ENCODE measurements at places on chromosomes 7 and 10.
A peak's percentile ranks its signal among the peaks of the same experiment; 100 is the strongest.

GRCh38 chr7:91397096-91397495, 132.9 kb downstream of the FZD1 start:
- H3K27me3 ChIP-seq, result no peaks in the 10 kb centered on the region
- no peaks in the 10 kb centered on the region for H3K4me1 ChIP-seq
- DNase-seq, result no peak

DNA sequence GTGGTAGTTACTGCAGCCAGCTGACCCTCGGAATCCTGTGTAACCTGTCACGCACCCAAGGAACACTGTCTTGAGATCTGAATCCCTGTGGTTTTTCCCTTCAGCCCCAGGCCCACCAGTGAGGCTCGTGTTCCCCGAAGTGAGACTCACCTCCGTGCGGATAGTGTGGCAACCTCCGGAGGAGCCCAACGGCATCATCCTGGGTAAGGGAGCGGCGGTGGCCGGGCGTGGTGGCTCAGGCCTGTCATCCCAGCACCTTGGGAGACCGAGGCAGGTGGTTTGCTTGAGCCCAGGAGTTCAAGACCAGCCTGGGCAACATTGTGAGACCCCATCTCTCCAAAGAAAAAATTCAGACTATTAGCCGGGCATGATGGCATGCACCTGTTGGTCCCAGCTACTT, 549.9 kb upstream of the FOXK1 start:
- no peaks in the 10 kb centered on the region for H3K27me3 ChIP-seq
- no peak for DNase-seq
- H3K4me1 ChIP-seq, result no peaks in the 10 kb centered on the region
- H3K4me3 ChIP-seq, result no peak overlapping the region
- H3K27ac ChIP-seq, result no peak overlapping the region
- peaks cover 10% of the 10 kb centered on the region for H3K36me3 ChIP-seq

DNA sequence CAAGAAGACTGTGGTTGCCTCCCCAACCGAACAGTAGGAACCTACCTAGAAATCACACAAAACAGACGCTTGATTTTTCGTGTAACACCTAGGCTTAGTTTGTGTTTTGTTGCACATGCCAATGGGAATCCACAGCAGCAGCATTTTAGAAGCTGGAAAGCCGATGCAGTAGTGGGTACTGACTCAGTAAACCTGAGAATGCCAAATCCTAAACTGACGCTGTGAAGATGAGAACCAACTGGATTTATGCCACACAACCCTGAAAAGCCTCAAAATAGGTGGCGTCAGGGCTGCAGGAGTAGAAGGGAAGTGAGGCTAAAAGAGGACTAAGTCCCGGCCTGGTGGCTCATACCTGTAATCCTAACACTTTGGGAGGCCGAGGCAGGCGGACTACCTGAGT, 162.5 kb downstream of the REEP3 start:
- H3K4me3 ChIP-seq, result no peak overlapping the region
- no peak for DNase-seq
- no peaks in the 10 kb centered on the region for H3K36me3 ChIP-seq
- H3K4me1 ChIP-seq, result peaks cover 23% of the 10 kb centered on the region

DNA sequence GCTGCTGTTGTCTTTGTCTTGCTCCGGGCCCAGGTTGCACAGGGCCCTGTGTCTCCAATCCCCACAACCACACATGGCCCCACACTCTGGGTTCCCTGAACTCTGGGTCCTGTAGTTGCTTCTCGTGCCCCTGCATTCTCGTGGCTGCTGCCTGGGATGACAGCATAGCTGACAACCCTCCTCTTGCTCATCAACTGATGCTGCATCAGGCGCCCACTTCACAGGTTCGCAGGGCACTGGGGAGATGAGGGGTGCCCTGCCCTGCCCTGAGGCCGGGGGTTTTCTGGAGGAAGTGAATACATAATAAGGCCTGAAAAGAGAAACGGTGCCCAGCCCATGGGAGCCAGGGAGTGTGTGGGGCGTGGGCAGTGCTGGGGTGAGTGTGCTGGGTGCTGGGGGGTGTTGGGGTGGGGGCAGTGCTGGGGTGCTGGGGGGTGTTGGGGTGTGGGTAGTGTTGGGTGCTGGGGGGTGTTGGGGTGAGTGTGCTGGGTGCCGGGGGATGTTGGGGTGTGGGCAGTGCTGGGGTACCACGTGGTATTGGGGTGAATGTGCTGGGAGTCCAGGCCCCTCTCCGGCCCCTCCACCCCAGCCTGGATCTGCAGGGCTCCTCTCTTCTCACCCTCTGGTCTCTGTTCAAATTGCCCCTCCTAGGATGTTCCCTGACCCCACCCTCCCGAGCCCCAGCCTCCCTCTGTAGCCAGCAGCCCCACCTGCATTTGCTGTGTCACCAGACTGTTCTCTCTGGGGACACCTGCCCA, 2.0 kb upstream of the MTG1 start:
- no peak for DNase-seq
- H3K27ac ChIP-seq, result no peak overlapping the region
- H3K4me3 ChIP-seq, result no peak overlapping the region
- peaks cover 17% of the 10 kb centered on the region for H3K4me1 ChIP-seq
- no peaks in the 10 kb centered on the region for H3K27me3 ChIP-seq

GRCh38 chr10:80457554-80458262, 3.6 kb downstream of the TSPAN14 start:
- H3K27me3 ChIP-seq, result no peaks in the 10 kb centered on the region
- H3K27ac ChIP-seq, result peak overlapping the region; percentile 90
- peaks cover 75% of the 10 kb centered on the region for H3K4me1 ChIP-seq
- H3K36me3 ChIP-seq, result peaks cover 13% of the 10 kb centered on the region
- DNase-seq, result no peak

- no peak for DNase-seq
- peak overlapping the region; percentile 46 for H3K4me3 ChIP-seq
- peaks cover 3% of the 10 kb centered on the region for H3K27me3 ChIP-seq
- H3K36me3 ChIP-seq, result peaks cover 43% of the 10 kb centered on the region
- H3K27ac ChIP-seq, result peak overlapping the region; percentile 74
Measured at GRCh38 chr10:93422118-93422517, 60.0 kb downstream of the MYOF start.

DNA sequence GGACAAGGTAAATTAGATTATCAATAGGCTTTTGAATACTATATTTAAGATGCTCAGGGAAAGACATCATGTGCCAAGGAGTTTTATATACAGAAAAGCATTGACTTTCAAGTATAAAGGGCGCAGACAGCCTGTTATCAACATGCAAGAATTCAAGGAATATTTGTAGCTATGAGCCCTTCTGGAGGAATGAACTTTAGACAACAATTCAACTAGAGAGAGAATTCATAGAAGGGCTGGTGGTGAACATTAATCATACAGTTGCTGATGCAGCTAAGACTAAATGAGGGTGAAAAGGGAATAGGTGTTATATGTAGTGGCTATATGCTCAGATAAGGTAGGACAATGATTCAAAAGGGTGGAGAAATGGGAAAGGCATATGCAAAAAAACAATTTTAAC, 41.2 kb downstream of the AOAH start:
- H3K27me3 ChIP-seq, result no peaks in the 10 kb centered on the region
- H3K36me3 ChIP-seq, result no peaks in the 10 kb centered on the region
- no peak for DNase-seq
- no peak overlapping the region for H3K27ac ChIP-seq
- H3K4me3 ChIP-seq, result no peak overlapping the region

- no peak overlapping the region for H3K27ac ChIP-seq
- H3K4me1 ChIP-seq, result peaks cover 10% of the 10 kb centered on the region
- DNase-seq, result no peak
Measured at GRCh38 chr7:99733448-99733847, 1.5 kb downstream of the CYP3A7 start.

DNA sequence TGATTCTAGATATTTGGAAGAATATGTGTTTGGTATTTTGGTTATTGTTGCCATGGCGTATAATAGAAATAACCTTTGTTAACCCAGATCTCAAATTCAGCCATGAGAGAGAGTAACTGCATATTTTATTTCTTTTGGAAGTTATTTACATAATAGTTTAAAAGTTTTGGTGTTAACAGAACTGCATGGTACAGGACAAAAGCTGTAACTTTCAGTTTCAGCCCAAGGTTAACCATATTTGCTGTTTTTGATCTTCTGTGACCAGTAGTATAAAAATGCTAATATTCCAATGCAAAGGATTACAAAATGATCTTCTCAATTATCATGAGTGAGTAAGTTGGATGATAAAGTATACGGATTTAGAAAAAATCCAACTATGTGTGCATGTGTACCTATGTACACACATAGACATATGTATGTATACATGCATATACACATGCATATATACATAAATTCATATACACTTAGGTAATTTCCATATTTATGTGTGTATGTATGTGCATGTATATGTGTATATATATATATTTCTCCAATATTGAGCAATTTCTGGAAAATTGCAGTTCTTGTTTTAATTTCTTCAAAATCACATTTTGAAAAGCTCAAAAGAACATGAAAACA, 38.0 kb upstream of the PIP4K2A start:
- H3K4me3 ChIP-seq, result no peak overlapping the region
- no peaks in the 10 kb centered on the region for H3K36me3 ChIP-seq
- H3K27ac ChIP-seq, result no peak overlapping the region
- H3K27me3 ChIP-seq, result peaks cover 5% of the 10 kb centered on the region
- H3K4me1 ChIP-seq, result no peaks in the 10 kb centered on the region

DNA sequence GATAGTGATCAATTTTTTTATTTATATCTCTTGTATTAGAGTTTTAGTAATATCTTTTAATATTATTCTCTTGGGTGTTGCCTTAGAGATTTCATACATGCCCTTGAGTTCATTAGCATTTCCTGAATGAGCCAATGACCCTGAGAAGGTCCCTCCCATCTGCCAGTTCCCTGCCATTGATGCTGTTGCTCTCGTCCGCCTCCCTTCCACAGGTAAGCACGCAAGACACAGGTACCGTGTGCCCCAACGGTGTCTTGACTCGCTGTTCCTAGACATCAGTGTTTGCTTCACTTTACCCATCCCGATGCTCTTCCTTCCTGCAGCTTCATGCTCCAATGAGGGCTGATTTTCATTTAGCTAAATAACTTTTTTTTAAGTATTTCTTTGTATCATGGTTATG, 19.7 kb upstream of the PWWP2B start:
- H3K27ac ChIP-seq, result no peak overlapping the region
- peaks cover 23% of the 10 kb centered on the region for H3K27me3 ChIP-seq
- H3K4me1 ChIP-seq, result peaks cover 10% of the 10 kb centered on the region
- no peak overlapping the region for H3K4me3 ChIP-seq
- no peak for DNase-seq
- H3K36me3 ChIP-seq, result no peaks in the 10 kb centered on the region

DNA sequence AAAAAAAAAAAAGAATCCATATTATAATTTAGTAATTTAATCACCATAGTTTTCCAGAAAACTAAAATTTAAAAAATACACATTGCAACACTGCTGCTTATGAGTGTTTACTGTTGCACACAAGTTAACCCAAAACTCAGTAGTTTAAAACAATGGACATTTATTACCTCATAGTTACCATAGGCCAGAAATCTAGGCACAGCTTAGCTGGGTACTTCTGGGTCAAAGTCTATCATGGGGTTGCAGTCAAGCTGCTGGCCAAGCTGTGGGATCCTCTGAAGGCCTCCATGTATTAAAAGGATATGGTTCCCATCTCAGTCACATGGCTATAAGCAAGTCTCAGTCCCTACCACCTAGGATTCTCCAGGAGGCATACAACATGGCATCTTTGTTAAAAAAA, 83.6 kb downstream of the ZFAND4 start:
- no peak overlapping the region for H3K27ac ChIP-seq
- H3K27me3 ChIP-seq, result no peaks in the 10 kb centered on the region
- H3K4me3 ChIP-seq, result no peak overlapping the region

GRCh38 chr10:27998954-27999275, at the start of gene ODAD2:
Gene ODAD2, minus strand, starts transcription at chr10:27999079. Its CDS starts 3,937 bp downstream, at chr10:27995142.
- H3K4me3 ChIP-seq, result peak within 1 kb of the TSS; percentile 89
- H3K27me3 ChIP-seq, result no peaks in the 10 kb centered on the region

GRCh38 chr10:89706011-89706410, 4.6 kb downstream of the KIF20B start:
- no peaks in the 10 kb centered on the region for H3K27me3 ChIP-seq
- H3K27ac ChIP-seq, result peak overlapping the region; percentile 84
- H3K4me1 ChIP-seq, result peaks cover 60% of the 10 kb centered on the region
- no peak for DNase-seq
- H3K36me3 ChIP-seq, result peaks cover 5% of the 10 kb centered on the region

DNA sequence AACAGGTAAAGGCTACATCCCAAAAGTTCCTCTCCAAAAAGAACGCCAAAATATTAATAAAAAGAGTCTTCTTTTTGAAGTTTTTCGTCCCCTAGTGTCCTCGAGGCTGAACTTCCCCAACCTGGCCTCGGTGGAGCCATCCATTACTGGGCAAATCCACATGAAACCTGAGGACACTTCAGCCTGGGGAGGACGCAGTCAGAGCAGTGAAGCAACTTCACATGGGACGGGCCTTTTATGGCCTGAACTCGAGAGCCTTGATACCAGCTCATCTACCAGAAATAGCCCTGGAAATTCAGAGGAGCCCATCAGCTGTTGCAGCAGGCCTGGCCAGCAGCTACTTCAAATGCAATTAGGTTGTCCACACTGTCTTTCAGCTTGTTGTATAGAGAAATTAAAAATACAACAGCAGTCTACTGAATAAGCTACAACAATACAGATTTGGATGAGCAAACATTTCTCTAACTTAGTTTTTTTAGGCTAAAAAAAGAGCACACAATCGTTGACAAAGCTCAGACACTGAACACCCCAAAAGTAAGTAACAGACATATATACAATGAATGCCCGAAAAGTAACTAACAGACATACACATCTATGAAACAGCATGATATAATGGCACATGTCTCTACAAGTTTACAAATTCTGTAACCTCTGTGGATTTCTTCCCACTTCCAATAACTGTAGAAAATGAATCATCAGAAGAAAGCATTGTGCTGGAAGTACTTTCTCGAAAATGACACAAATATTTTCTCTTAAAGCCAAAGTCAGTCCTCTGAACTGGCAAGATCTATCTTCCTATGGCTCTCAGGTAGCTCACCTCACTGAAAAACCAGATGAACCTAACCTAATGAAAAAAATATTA, at the start of gene SVIL:
Gene SVIL, minus strand, starts transcription at position 208 of the 862 bp plus-strand sequence. CDS start 79,913 bp downstream, outside the sequence.
- peaks cover 39% of the 10 kb centered on the region for H3K4me1 ChIP-seq
- peaks cover 4% of the 10 kb centered on the region for H3K27me3 ChIP-seq
- H3K4me3 ChIP-seq, result peak within 1 kb of the TSS; percentile 55

- no peaks in the 10 kb centered on the region for H3K4me1 ChIP-seq
- no peak overlapping the region for H3K4me3 ChIP-seq
- H3K27ac ChIP-seq, result no peak overlapping the region
- DNase-seq, result no peak
Measured at GRCh38 chr10:19803676-19804075, 12.6 kb upstream of the PLXDC2 start.

DNA sequence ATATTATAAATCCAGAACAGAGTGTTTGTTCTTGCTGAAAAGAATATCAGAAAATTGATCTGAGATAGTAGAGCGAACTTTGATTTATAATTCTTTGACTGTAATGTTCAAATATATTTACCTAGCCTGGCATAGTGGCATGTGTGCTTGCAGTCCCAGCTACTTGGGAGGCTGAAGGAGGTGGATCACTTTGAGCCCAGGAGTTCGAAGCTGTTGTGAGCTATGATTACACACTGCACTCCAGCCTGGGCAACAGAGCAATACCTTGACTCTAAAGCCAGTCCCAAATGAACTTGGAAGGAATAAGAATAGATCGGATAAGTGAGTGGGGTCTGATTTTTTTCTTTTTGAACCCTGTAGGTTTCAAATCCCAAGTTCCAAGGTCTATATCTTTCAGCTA, 23.5 kb downstream of the GNG11 start:
- H3K4me1 ChIP-seq, result peaks cover 25% of the 10 kb centered on the region
- H3K27me3 ChIP-seq, result no peaks in the 10 kb centered on the region
- H3K4me3 ChIP-seq, result no peak overlapping the region
- no peak for DNase-seq
- no peak overlapping the region for H3K27ac ChIP-seq
- H3K36me3 ChIP-seq, result no peaks in the 10 kb centered on the region
